Amygdala (tissue), 56 donors: ENCODE measurements at places on chromosomes 11 and 22.

DNA sequence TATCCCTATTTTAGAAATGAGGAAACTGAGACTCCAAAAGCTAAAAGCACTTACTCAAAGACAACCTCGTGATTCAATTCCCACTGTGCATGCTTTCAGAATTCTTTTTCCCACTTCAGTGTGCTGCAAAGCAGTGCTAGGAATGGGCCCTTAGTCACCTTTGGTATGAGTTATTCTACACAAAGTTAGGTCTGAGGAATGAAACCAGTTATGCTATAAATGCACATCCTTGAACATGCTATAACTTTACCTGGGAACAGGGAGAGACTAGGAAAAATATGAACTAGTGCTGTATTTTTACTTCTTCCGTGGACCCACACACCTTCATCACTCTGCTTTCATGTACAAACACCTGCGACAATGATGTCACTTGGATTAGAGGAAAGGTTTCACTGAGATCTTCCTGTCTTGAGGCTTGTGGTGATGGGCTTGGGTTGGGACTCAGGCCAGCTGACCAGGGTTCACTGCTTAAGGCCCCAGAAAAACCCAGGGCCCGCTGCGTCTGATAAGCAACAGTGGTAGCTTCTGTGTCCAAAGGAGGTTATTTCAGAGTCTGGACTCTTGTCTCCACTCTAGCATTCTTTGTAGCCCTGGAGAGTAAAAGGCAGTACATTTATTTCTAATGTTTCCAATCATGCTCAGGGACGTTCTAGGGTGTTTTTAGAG, 81.6 kb downstream of the ZC3H12C start:
- no peak for DNase-seq

GRCh38 chr22:19819911-19820879, 34.5 kb downstream of the GNB1L start:
- no peak for DNase-seq

- DNase-seq: no peak
Measured at GRCh38 chr22:39303358-39303757, 16.1 kb downstream of the RPL3 start.

- DNase-seq: no peak
Measured at GRCh38 chr22:43844560-43845545, 17.5 kb downstream of the SULT4A1 start.

GRCh38 chr22:36220451-36220921, 18.8 kb downstream of the APOL2 start:
- DNase-seq: no peak

GRCh38 chr11:131823772-131824171, 453.4 kb downstream of the NTM start:
- no peak for DNase-seq

GRCh38 chr11:19558189-19558986, 154.2 kb upstream of the NAV2 start:
- DNase-seq: no peak

DNA sequence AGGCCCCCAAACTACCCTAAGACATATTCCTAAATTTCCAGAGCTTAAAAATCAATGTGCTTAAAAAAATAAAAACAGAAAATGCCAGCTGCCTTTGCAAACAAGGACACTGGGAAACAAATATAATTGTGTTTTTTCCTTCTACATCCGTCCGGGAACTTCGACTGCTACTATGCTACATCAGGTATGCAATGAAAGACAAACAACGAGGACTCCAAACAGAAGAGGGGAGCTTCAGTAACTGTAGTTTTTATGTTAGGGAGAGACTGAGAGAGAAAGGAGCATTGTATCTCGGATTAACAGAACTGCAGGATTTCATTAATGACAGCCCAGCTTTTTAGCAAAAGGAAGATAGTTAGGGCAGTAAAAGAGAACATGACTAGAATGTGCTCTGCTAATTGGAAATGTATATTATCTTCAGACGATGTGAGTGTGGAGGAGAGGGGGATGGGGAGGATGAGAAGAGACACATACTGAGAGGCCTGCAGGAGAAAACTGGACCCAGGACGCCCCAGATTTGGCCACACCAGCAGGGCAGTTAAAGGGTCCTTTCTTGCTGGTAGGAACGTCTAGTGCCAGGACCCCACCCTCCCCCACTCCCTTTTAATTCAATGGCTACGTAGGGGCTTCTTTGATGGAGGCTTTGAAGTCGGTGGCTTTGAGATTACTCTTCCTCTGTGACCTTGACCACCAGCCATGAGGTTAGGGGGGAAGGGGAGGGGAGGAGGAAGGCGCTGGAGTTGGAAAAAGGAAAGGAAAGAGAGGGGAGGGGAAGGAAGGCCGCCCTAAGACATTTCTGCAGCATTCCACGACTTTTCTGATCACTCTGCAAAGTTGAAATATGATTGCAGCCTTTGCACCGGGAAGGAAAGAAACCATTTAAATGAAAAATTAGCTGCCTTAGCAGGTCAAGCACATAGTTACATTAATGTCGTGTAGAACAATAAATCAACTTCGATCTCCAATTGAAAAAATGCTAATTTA, 187.1 kb downstream of the BLID start:
- peak; percentile 13 for DNase-seq

GRCh38 chr22:35215993-35216392, 41.3 kb upstream of the HMGXB4 start:
- no peak for DNase-seq

DNA sequence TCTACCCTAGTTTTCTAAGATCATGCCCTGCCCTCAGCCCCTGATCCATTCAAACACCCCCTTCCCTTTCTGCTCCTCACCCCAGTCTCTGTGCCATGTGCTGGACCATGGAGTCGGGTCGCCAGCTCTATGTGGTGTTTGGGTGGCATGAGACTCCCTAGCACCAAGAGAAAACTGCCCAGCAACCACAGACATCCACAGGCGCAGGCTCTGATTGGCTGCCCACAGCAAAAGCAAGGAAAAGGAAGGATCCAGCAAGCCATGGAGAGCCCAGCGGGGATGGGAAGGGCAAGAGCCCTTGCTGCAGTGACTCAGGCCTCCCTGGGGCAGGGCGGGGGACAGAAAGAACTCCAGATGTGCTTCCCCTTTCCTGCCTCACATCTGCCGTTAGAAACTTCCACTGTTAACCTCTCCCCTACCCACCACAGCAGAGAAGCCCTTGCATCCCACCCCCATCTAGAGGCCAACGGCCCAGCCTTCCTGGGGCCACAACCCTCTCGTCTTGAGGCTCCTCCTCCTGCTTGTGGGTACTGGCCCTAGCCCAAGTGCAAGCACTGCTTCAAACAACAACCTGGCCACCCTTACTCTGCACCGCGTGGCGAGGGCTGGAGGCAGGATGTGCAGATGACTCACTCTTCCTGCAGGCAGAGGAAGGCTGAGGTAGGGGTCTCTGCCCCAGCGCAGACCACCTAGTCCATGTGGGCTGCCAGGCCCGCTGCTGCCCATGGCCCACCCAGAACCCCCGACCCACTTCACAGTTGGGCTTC, 9.7 kb upstream of the AHNAK start:
- DNase-seq: peak; percentile 60

GRCh38 chr22:24398409-24398808, 29.0 kb upstream of the ADORA2A start:
- no peak for DNase-seq

GRCh38 chr22:46931881-46932280, 169.4 kb downstream of the TBC1D22A start:
- no peak for DNase-seq

DNA sequence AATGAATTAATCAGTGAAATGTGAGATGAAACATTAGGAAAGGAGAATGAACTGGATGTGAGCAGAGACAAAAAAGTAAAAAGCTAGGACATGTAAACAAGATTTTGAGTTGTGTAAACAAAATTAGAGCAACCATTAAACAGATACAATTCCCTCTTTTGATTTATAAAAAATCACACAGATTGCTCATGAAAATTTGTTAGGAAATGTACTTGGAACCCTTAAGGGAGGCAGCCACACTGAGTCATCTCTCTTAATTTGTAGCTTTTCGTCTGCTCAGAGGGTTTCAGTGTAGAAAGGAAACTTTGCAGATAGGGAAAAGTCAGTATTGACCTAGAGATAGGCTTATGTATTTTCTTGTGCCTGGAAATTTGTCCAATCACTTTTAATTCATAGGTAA, 49.6 kb upstream of the ME3 start:
- DNase-seq: no peak

DNA sequence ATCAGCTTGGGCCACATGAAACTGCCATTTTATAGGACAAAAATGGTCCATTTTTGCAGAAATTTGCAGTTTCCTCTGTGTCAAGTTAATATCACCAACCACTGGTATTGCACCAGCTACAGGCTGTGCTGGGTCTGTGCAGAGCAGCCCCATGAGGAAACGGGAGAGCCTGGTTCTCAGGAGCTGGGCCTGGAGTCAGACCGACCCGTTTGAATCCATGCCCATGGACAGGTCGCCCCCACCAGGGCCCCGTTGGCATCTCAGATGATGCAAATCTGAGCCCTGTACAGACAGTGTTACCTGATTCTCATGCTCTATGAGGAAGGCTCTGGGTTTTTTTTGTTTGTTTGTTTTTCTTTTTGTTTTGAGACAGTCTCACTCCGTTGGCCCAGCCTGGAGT, 9.8 kb upstream of the SEC14L6 start:
- no peak for DNase-seq

DNA sequence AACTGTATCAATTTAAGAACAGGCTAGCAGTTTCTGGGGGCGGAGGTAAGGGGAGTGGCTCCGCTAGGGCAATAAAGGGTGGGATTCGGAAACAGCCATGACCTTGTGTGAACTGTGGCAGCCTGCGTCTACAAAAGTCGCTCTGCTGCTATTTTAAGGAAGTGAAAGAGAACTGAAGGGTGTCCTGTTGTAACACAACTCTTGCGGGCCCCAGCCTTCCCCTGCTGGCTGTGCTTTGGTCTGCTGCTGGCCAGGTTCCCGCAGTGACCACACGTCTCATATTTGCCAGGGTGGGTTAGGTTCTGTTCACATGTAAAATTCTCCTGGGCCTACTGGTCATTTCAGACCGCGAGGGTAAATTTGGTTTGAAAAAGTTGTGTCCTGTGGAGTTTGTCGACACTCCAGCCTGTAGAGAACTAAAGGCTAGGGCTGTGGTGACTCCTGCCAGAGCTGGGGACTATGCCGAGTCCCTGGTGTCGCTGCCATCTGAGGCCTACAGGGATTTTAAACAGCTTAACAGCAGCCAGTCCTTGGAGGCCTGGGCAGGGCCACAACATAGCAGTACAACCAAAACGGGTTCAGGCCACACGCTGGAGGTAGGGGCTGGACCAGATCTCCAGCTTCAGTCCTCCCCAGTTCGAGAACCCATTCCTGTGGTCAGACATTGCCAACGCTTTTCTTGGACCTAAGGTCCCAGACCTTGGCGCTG, 1.1 kb upstream of the PPFIBP2 start:
- DNase-seq: no peak

GRCh38 chr22:37627545-37627944, 11.9 kb upstream of the SH3BP1 start:
- peak; percentile 39 for DNase-seq

DNA sequence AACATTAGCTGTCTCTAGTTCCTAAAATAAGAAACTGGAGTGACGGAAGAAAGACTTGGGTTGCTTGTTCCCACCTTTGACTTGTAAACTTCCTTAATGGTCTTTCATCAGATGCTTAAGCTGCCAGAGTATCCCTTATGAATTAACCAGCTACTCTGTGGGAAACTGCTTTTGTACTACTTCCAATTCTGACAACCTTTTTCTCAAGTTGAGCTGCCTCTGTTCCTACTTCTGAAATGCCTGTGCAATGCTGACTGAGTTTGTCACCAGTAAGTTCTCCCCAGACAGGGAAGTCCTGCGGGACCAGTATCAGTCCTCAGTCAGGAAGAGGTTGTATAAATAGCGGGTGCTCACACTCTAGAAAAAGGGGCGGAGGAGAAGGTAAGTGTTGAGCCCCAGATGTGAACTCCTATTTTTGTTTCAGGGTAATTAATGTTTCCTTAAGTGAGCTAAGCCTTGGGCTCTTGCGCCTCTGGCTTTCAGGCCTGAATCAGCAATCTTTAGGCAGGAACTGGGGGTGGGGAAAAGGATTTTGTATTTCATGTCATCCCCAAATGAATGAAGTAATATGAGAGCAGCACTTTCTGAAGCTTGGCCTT, 67.2 kb downstream of the CECR2 start:
- peak; percentile 71 for DNase-seq

GRCh38 chr22:23752090-23752691, 1.3 kb upstream of the ZNF70 start:
- DNase-seq: no peak
